Activated effector memory CD4-positive, alpha-beta T cell treated with anti-CD3 and anti-CD28 coated beads, Interleukin-2, amount 50 U/mL, for 16 hours (primary cell): ENCODE measurements at places on chromosomes 2 and 18.

GRCh38 chr18:58407649-58408407 is 221.1 kb downstream of the ALPK2 start:
- no peak for DNase-seq

GRCh38 chr2:134714228-134714627 is 4.6 kb downstream of the TMEM163 start:
- no peak for DNase-seq

DNA sequence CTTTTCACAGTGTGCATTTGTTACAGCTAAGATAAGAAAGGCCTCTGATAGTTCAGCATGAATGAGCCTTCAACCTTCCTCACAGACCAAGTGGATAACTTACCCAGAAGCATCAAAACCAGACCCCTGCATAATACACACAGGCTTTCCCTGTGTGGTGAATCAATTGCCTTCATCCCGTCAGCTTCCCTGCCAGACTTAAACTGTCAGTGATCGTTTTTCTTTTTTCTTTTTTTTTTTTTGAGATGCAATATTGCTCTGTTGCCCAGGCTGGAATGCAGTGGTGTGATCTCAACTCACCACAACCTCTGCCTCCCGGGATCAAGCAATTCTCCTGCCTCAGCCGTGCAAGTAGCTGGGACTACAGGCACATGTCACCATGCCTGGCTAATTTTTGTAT is 20.5 kb upstream of the SLC35F5 start:
- DNase-seq: no peak

- no peak for DNase-seq
These were observed 273.2 kb downstream of the BCL11A start for GRCh38 chr2:60280238-60280637.

DNA sequence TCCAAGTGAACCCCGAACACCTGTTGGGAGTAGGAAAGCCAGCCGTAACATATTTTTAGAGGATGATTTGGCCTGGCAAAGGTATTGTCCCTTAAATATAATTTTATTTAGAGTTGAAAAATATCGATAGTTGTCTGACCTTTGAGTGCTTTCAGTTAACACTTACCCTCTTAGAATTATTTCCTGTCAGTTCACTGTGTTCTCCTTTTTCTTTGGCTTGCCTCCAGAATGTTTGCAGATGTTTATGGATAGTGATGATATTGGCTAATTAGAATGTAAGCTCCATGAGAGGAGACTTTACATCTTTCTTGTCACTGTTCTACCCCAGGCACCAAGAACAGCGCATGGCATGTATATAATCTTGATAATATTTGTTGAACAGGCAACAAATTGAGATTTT is 19.8 kb downstream of the PIKFYVE start:
- DNase-seq: no peak

DNA sequence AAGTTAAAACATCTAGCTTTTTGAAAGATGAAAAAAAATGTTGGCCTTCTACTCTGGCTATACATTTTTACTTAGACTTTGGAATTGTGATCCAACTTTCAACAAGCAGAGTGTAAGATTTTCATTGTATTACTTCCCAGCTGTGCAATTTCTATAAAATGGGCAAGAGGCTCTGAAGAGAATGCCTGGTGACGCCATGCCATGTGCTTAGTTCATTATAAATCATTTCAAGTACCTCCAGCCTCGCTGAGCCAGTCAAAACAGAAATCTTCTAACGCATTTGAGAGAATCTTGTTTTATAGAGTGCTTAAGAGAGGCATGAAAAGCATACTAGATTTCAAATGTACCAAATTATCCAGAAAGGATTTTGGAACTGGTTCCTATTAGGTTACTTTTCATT is 10.1 kb upstream of the STK17B start:
- no peak for DNase-seq

- DNase-seq: no peak
These were observed 201.8 kb upstream of the ZNF521 start for GRCh38 chr18:25553631-25554263.

DNA sequence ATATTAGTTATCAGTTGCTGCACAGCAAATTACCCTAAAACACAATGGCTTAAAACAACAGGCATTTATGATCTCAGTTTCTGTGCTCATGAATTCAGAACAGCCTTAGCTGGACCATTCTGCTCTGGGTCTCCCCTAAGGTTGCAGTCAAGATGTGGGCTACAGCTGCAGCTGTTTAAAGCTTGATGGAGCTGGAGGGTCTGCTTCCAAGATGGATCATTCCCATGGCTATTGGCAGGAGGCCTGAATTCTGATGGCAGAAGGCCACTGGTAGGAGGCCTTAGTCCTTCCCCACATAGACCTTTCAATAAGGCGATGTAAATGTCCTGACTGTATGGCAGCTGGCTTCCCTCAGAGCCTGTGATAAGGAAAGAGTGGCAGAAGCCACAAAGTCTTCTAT is 118.6 kb upstream of the SERPINE2 start:
- no peak for DNase-seq
